ENCODE measurements at places on chromosomes 7 and 10.

- no peak for DNase-seq
Measured at GRCh38 chr7:115110523-115110922, 188.6 kb downstream of the MDFIC start.

DNA sequence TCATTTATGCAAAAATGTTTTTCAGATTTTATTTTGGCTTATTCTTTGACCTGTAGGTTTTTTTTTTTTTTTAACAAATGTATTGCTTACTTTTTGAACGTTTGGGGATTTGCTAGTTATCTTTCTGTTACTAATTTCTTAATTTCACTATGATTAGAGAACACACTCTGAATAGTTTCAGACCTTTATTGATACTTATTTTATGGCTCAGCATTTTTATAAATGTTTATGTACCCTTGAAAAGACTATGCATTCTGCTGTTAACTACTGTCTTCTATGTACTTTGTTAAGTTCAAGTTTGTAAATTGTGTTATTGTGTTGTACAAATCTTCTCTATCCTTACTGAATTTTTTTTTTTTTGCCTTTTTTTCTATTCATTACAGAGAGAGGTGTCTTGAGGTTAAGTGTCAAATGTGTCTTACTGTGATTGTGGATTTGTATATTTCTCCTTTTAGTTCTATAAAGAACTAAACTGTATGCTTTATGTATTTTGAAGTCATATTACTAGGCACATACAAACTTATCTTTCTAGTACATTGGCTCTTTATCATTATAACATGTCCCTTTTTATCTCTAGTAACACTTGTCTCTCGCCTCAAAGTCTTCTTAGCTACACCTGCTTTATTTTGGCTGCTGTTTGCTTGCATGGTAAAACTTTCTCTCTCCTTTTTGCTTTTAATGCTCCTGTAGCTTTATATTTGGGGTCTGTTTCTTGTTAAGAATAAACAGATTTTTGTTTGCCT, 8.1 kb downstream of the MKLN1 start:
- no peak for DNase-seq

DNA sequence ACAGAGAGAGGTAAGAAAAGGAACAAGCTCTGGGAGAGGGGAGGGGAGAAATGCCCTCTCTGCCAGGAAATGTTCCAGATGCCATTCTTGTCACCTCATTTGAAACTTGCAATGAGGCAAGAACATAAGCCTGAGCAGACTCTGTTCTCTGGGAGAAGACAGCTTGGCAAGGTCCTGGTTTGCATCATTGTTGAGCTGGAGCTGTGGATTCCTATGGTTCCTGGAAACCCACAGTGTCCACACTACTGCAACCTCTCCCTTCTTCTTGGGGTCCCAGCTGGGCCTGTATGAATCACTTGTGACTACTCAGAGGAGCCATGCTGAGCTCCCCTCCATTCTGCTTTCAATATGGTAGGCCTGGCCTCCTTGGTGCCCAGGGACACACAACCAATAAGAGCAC, 60.8 kb upstream of the HECTD2 start:
- no peak for DNase-seq

DNA sequence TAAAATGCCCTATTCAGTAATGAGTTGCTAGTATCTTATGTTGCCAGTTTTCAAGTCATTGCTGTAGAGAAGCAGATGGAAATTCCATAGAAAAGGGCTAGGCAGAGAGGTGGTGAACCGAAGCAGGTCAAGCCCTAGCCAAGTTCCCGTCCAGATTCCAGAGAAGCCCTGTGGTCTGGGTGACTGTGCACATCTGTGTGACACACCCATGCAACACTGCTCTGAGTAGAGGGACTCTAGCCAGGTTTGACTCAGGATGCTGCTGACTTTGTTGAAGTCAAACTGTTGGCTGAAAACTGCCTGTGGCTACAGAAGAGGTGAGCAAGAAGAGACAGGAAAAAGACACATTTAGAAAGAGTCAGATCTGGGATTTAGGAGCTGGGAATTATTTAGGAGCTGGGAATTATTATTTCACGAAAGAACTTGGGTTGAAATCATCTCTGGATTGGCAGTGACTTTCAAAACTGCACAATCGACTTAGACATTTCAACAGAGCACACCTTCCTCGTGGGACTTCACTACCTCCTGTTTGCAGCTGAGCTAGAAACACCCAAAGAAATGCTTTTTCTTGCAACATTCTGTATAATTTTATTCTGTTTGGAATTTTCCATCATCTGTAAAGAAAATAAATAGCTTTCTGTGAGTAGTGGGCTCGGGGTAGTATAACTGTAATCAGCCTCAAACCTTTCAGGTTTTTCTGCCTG, 149.1 kb upstream of the PRKCQ start:
- no peak for DNase-seq

DNA sequence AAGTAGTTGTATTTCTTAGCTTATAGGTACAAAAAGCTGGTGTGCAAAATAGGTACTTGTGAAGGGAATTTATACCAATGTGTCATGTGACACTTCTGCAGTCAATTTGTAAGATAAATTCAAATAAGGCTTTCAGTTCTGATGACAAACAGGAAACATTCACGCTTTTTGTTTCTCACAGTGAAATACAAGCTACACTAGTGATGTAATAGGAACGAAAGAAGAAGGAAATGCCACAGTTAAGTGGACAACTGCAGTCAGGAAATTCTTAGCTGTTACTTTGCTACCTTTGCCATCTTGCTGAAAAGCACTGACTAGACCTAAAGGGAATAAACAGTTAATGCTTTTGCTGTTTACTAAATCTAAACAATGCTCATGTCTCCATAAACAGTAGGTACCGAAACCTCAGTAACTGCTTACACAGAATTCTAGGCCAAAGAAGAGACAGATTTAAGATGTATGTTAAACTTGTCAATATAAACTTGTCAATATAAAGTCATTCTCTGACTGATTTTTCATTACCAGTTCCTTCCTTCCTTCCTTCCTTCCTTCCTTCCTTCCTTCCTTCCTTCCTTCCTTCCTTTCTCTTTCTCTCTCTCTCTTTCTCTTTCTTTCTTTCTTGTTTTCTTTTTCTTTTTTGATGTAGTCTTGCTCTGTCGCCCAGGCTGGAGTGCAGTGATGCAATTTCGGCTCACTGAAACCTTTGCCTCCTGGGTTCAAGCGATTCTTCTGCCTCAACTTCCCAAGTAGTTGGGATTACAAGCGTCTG, 10.1 kb downstream of the OTUD1 start:
- no peak for DNase-seq

DNA sequence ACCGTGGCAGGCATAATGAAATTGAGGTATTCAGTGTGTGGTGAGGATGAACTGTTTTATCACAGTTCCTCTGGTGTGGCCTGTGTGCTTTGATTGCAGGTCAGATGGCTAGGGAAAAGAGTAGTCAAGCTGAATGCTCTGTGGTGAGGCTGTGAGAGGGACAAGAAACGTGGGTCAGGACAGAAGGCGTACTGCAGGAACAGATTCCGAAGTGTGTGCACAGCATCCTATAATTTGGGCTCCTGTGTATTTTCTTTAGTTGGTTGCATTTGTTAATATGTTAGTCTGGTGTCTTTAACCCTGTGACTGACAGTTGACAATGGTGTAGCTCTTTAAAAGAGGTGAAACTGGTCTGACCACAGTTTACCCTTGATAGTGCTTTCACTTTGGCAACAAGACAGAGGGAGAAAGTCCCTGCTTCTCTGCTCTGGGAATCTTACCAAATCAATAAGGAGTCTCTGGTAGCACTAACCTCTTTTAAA, 76.5 kb downstream of the AUTS2 start:
- DNase-seq = no peak

- no peak for DNase-seq
Measured at GRCh38 chr10:2782265-2782664, 285.1 kb upstream of the PFKP start.

Measured in stimulated activated CD4-positive, alpha-beta T cell treated with anti-CD3 and anti-CD28 coated beads, Interleukin-4, amount 100 ng/mL, for 1 hour (primary cell).